ENCODE measurements at places on chromosomes 1 and 21.

- no peak for DNase-seq
Measured at GRCh38 chr21:42377951-42378340, 11.6 kb upstream of the TFF1 start.

- DNase-seq: no peak
Measured at GRCh38 chr1:41101950-41102607, 80.6 kb upstream of the SLFNL1 start.

- DNase-seq: no peak
Measured at GRCh38 chr1:114609026-114609425, 27.6 kb upstream of the BCAS2 start.

GRCh38 chr21:30689822-30690221 is 28.8 kb downstream of the KRTAP21-3 start:
- DNase-seq: no peak

- DNase-seq: no peak
Measured at GRCh38 chr1:29499104-29499650, 262.9 kb downstream of the PTPRU start.

Data from activated CD4-positive, alpha-beta T cell treated with anti-CD3 and anti-CD28 coated beads, Interleukin-2, Interleukin-4, amounts not matched to agents 100 ng/mL and 50 ng/mL, durations not matched to agents 16 hours and 8 hours (primary cell).